HAP-1 (cell line): ENCODE measurements at places on chromosomes 1 and 21.

DNA sequence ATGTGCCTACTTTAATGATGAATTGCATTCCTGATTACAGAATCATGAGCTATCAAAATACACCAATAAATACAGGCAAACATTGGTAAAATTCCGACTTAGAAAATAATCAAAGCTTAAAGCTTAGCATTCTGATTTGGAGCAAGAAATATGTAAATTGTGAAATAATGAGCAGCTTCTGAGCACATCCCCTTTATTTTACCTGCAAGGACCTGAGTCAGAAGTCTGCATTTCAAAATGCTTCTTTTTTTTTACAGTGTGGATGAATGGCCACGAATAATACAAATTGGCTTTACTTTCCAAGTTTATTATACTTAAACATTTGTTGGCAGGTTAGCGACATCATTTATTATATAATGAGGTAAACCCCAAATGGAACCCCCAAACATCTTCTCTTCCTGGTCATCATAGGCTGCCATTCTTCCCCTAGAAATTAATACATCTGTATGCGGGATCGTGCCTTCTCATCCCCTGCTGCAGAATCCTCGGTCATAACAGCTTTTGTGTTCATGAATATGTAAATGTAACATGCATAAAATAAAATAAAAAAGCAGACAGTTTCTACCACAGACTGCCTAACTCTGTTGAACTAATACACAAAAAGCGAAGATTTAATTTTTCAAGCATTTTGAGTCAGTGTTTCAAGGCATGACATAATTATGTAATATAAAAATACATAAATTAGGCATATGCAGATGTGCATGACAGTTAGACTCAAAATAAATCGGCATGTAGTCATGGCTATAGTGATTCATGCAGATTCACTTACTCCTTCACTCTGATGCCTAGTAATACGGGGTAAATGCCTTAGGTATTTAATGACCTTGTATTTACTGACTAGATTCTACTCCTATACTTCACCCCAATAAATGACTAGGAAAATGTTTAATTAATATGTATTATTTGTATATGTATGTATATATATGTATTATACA lies 339.7 kb downstream of the USP25 start:
- DNase-seq: no peak

DNA sequence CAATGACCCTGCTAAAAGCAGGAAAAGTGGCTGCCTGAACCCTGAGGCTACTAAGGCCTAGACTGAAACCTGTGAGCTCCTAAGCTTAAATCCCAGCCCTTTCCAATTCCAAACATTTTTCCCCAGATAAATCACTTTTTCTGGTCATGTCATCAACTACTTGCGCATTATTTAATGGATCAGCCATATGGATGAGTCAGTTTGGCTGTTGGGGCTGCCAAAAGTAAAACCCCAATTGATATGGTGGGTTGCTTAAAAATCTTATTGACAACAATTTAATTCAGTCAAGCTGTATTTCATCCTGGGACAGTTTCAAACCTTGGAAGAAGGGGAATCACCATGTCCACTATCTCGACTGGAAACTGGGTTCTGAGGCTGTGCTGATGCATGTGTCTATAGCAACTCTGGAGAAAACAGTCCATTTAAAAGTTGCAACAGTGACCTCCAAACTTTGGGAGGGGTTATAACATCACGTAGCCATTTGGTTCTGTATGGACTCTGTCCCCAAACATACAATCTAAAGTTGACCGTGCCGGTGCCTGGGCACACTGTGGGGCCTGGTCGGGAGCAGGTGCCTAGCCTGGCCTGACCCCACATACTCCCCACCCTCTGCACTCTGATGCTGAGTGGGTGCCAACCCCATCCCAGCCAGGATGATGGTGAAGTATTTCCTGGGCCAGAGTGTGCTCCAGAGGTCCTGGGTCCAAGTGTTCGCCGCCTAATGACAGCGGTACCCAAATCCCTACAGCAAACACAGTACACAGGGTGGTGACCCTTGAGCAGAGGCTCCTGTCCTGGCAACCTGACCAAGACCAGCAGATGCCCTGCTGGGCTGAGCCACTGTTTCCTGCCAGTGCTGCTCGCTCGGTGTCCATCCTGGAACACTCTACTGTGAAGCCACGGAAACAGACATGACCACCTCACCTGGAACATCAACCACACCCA lies 46.5 kb upstream of the LRRC52 start:
- DNase-seq: no peak

GRCh38 chr1:78839704-78840277 lies 166.7 kb downstream of the ADGRL4 start:
- peak; percentile 22 for DNase-seq

DNA sequence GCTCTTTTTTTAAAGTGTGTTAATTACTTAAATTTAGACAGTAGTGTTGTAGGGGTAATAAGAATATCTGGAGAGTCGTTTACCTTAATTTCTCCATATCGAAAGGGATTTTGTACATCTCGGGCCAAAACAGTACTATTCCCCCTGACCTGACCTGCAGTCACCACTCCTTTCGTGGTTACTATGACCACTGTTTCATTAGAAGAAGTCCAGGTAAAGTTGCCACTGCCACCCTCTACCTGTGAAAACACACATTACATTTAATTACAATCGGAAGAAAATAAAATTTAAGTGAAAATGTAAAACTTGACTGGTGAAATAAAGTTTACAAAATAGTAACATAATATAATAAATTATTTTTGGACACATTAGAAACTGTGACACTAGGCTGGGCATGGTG lies 37.2 kb downstream of the NUP210L start:
- no peak for DNase-seq

DNA sequence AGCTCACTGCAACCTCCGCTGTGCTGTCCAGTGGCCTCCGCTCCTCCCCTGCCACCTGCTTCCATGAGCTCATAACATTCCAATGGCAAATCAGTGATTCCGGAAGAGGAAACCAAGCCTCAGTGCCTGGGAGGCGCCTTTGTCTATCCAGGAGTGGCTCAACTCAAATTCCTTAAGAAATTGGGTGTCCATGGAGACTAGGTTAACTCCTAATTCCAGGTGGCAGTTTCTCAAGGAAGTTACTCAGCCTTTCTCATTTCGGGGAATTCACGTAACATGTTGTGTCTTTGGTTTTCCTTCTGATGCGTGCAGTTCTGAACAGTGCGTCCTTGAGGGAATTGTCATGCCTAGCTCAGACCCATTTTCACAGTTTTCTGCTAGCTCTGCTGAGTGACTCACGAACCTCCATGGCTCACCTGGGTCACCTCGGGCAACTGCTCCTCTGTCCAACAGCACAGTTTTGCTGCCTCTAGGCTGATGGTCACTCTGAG lies 89.9 kb upstream of the DSCAM start:
- DNase-seq: no peak

DNA sequence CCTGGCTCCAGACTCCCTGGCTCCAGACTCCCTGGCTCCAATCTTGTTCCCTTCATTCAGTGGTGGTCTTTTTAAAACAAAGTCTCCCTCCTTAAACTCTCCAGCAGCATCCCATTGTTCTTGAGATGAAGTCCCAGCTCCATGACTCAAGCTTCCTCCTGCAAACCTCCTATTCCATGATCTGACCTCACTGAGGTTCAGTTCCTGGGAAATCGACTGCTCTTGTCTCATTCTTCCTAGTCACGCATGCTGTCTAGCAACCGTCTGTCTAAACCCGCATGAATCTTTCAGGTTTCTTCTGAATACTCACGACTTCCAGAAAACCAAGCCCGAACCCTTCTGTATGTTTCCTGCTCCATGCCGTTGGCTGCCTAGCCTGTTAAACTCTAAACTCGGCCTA lies 91.9 kb downstream of the RAVER2 start:
- DNase-seq: no peak

GRCh38 chr1:157363660-157364140 lies 188.6 kb downstream of the FCRL5 start:
- DNase-seq: peak; percentile 47

- DNase-seq: no peak
These were observed 4.2 kb downstream of the TENT5C start for GRCh38 chr1:117610036-117610435.

- no peak for DNase-seq
These were observed 57.4 kb upstream of the NRIP1 start for GRCh38 chr21:15122241-15122640.

DNA sequence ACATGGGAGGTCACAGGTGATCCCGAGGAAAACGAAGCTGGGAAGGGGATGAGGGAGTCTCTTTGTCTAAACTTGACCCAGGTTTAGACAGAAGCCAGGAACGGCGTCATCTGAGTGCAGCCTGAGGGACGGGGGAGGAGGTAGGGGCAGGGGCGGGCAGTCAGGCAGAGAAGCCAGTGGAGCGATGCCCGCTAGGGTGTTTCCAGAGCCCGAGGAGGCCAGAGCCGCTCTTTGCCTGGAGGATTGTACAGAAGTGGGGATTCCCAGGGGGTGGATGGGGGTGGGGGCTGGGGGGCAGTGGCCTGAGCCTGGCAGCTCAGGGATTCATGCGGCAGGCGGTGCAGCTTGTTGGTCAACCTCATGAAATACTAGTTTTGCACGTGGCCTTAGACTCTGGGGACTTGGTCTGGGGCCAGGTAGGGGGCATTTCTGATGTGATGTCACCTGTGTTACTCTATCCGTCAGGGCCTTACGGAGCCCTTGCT lies 58.4 kb downstream of the VPS26C start:
- no peak for DNase-seq

DNA sequence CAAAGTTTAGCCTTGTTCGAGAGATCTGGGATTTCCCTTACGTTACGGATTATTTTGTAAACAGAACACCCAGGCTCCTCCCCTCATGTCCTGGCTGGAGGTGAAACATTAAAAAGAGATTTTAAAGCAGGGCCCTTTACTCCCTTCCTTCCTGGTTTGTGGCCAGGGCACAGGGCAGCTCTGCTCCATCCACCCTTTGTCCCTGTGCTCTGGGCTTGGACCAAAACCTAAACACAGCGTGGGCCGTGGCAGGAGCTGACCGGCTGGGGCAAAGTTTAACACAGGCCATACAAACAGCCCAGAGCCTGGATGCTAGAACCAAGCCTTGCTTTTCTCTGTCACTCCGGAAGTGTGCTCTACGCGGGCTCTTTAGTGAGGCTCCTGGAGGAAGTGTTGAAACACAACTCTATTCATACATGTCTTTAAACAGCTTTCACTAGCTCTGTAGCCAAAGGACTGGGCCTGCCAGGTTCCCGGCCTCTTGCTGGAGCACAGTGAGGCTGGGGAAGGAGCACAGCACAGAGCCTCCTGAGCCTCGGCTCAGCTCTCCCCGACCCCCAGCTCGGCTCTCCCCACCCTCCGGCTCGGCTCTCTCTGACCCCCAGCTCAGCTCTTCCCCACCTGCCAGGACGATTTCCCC lies 84.7 kb downstream of the PDE9A start:
- DNase-seq: no peak

GRCh38 chr1:189726806-189727205 lies 750.9 kb downstream of the BRINP3 start:
- no peak for DNase-seq

DNA sequence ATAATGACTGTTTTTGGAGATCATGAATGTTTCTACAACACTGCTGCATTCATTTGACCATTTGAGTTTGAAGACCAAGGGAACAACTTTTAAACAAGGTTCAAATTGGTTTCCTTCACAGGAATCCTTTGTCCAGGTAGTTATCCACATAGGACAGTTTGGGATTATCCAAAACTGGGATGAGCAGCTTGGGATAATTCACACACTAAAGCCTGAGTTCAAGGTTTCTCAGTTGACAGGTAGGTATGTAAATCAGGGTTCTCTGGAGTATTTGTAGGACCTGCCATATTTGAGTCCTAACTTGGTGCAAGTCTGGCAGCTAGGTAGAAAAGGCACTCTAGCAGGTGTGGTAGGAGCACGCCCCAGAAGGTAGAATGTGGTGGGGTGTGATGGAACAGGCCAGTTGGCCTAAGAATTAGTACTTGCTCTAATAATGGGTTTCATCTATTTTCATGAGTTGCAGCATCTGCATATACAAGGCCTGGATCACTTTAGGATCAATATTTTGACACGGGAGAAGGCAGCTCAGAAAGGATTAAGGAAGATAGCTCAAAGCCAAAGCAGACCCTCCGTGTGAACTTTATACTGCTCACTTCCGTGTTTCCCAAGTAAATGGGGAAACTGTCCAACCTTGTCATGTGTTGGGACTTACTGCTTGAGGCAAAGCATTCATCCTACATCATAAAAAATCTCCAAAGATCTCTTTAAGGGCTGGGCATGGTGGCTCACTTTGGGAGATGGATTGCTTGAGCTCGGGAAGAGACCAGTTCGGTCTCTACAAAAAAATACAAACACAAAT lies 14.1 kb upstream of the RAB42 start:
- no peak for DNase-seq

- DNase-seq: no peak
These were observed 55.3 kb upstream of the NBPF3 start for GRCh38 chr1:21384620-21385019.

DNA sequence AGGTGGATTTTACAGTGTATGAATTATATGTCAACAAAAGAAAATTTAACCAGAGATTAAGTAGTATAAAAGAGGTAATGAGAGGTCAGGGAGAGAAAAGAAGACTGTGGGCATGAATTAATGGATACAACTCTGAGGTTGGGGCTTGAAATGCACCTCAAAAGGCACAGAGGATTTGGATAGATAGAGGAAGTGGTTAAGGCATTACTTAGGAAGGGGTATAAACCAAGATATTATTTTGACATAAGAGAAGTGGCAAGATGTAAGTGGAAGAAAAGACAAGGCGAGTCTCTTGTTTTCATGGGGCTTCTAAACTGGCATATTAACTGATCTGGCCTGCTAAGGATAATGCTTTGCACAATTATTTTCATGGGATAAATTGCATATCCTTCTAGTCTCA lies 34.1 kb downstream of the RAP1A start:
- DNase-seq: no peak

DNA sequence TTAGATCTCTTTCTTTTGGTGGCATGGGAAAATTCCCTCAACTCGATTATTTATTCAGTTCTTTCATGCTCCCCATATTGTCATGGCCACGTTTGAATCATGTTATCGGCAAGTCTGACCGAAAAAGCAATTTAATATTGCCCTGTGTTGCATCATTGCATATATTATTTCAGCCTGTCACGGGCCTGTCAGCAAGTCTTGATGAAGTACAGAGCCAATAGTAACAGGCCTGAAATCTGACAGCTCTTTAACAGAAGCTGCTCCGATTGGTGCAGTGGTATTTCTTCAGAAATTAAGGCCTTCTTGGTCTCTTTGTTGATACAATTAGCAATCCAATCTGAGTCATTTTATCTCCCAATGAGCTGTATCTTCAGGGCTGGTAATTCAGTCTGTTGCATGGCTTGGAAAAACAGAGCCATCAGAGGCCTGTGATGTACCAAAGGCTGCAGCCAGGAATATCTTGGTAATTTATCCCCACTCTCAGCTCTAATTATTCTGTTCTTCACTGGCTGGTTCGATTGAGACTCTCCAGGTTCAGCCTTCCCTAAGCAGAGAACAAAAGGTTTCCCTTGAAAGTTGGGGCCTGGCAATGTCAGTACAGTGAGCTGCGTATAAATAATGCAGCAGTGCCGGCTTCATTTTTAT lies 149.5 kb downstream of the FGGY start:
- no peak for DNase-seq

DNA sequence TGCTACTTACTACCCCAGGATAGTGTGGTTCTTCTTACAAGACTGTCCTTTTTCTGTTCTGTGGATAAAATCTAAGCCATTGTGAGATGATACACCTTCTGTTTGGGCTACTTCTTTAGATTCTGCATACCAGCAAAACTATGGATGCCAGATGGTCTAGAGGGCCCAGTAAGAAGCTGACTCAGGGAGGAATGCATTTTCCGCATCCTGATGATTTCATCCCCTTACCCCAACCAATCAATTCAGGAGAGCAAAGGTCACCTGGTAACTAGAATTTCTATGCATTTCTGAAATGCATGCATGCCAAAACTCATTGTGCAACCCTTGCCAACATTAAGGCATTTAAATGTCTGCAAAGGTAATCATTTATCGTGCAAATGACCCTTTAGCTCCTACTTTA lies 285.7 kb upstream of the ZP4 start:
- DNase-seq: no peak
